ENCODE measurements at places on chromosomes 3 and 15.

GRCh38 chr3:148879256-148879655, 14.2 kb downstream of the CPA3 start:
- no peak for DNase-seq

GRCh38 chr15:41416128-41416741, 660 bp upstream of the RTF1 start:
- no peak for DNase-seq

DNA sequence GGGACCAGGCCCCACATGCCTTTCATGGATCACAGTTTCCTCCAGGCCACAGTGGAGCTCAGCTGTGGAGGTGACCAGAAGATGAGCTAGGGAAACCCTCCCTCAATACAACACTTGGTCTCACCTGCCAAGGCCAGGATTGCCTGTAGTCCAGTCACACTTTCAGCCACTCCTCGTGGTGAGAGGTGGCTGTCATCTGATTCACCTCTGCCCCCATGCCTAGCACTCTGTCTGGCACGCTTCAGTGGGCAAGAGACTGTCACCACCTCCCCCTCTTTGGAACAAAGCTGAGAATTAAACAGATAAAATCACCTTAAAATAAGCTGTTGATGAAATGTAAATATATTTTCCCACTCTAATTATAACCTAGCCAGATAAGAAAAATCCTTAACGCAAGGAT, 4.0 kb upstream of the IL17RD start:
- no peak for DNase-seq

GRCh38 chr3:115100806-115101205, 46.3 kb downstream of the ZBTB20 start:
- DNase-seq = no peak

DNA sequence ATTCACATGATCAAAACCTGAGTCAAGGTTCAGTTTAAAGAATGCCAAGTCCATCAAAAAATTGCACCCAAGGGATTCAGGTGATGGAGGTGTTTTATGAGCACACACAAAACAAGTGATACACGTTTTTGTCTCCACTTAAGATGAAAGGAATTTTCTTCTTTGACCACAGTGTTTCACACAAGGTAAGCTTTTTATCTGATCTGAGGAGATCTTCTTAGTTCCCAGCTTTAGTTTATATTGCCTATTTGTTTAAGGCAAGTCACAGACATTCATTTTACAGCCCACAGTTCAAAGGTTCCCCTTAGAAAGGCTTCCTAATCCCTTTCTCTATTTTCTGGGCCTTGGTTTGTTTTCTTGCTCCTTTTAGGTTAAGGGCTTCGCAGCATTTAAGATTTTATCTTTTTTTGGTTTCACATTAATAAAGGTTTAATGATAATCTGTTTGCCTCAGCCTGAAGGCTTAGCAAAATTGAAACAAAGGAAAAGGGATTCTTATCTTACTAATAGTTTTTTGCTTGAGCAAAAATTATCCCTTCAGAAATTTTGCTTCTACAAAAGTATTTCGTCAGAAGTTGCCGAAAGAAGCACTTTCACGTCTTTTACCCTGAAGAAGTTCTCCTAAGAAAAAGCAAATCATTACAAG, 420.5 kb upstream of the NAALADL2 start:
- no peak for DNase-seq

- no peak for DNase-seq
These were observed 262.0 kb downstream of the TUSC7 start for GRCh38 chr3:116971531-116971930.

DNA sequence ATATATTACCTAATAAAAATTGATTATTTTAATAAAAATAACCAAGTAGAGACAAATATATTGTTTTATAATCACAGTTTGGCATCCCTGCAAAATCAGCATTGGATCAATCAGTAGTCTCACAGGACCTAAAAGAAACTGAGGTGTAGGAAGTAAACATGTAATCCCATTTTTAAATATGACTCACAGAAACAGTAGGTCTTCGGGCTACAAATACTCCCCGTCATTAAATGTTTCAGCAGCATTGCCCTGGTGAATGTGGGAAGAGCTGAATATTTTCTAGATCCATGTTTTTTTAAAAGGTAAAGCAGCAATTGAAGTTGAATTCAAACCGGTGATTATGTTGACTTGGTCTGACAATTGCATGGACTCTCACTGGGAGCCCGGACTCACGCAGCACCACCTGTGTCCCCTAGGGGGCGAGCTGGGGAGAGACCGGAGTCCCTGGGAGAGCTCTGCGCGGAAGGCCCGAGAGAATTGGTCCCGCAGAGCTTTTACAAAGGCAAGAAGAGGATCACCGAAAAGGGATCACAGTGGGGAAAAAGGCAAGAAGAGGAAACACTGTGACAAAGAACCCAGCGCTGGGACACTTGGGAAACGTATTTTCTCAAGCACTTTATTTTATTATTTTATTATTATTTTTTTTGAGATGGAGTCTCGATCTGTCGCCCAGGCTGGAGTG, 17.2 kb upstream of the USP3 start:
- DNase-seq = peak; percentile 94

DNA sequence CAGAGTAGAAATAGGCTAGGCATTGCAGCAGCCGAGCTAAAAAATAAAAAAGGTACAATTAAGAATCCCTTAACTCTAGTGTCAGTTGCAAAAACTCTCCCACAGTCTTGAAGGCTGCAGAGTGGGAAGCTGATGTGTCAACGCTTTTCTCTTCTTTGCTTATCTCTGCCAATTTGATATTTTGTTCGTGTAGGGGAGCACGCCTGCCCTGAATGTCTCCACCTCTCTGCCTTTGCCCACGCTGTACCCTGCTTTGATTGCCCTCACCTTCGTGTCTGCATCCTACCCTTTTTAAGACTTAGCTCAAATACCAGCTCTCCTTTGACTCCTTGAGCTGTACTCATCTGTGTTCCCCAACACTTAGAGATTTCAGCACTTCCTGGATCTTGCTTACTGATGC, 155.4 kb upstream of the CADPS start:
- no peak for DNase-seq

DNA sequence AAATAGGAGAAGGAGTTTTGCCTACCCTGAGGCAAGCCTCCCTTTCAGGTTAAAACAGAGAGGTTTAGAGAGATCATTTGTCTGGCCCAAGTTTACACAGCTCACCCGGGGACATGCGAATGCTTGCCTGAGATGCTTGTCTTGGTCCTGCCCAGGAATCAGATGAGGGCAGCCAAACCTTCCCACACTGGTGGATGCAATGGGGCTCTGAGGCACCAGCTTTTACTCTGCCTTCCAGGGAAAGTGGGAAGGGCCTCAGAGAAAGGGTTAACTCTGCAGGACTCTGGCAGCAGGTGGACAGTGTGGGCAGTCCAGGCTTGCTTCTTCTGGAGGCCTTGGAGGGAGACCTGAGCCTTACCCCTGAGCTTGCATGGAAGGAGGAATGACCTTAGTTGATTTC, 90.0 kb downstream of the LRRK1 start:
- peak; percentile 41 for DNase-seq

- DNase-seq = no peak
These were observed 10.8 kb upstream of the FYCO1 start for GRCh38 chr3:46006238-46007032.

GRCh38 chr15:40333922-40334492, 6.7 kb downstream of the CCDC9B start:
- no peak for DNase-seq

GRCh38 chr3:141677701-141678100, 60.4 kb upstream of the RNF7 start:
- no peak for DNase-seq

DNA sequence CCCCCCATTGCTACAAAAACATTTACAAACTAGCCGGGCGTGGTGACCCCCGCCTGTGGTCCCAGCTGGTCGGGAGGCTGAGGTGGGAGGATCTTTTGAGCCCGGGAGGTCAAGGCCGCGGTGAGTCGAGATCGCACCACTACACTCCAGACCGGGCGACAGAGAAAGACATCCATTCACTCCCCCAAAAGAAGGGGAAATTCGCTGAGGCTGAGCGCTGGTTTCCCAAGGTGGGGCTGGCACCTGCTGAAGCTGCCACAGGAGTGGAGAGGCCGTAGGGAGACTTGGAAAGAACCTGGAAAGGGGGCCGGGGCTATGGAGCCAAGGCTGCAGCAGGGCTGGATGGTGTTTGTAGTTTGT, 732 bp upstream of the CRTC3 start:
- DNase-seq = no peak

- peak; percentile 46 for DNase-seq
These were observed 136.5 kb downstream of the ZNF609 start for GRCh38 chr15:64596701-64597476.

DNA sequence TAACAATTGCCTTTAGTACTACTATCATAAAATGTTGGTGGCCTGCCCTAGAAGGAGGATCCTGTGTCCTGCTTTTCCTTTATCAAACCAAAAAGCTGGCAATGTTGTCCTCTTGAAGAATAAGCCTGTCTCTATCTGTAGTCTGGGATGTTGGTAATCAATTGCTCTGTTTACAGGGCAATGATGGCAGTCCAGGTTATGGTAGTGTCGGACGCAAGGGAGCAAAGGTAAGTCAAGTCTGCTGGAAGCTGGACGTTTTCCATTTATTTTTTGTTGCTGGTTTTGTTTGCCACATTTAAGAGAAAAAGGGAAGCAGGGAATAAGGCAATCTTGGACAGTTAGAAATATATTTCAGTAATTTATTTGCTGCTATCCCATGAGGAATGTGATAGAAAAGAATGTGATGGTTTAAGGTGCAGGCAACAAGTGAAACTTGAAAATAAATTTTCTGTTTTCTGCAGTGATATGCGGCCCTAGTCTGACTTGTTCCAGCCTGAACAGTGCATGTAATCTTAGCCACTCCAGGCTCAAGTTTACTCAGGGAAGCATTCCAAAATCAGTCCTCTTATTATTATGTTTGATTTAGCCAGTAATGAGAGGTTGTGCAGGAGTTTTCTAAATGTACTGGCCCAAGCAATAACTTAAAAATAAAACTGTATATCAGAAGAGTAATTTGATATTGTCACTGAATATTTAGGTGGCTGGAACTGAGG, 110.3 kb downstream of the COL6A6 start:
- DNase-seq = no peak

- no peak for DNase-seq
These were observed 1.1 kb downstream of the SLCO3A1 start for GRCh38 chr15:91854639-91854990.

DNA sequence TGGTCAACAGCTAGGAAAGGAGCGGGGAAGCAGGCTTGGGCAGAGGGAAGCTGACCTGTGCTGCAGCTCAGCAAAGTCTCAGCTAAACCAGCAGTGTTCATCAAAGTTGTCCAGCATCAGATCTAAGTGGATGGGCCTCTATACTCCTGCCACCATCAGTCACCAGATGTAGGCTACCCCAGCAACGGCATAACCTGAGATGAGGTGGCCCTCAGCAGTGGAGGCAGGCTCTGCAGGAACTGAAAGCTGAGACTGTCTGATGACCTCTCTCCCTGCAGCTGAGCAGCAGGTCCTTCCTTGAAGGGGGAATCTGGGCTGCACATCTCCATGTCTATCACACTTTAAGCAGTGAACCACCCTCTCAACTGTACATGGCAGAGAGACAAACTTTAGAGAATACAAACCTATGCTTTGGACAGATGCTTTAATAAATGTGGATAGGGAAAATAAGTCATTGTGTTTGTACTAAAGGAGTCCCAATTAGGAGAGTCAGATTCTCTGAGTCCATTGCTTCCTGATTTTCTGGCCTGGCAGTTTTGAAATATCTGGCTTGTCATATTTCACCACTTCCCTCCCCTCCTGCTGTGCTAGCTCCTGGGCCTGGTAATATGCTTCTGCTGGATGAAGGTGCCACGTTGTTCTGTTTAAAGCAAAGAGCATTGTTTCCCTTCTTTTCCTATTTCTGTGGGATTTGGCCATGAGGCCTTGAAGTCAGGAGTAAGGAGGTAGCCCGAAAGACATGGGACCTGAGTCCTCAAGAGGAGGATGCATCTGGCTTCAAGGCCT, 11.1 kb upstream of the PSTPIP1 start:
- peak; percentile 50 for DNase-seq

- DNase-seq = no peak
These were observed 2.8 kb downstream of the NISCH start for GRCh38 chr3:52458031-52458760.
